HEK293T (cell line): ENCODE measurements at places on chromosomes 3 and 15.

DNA sequence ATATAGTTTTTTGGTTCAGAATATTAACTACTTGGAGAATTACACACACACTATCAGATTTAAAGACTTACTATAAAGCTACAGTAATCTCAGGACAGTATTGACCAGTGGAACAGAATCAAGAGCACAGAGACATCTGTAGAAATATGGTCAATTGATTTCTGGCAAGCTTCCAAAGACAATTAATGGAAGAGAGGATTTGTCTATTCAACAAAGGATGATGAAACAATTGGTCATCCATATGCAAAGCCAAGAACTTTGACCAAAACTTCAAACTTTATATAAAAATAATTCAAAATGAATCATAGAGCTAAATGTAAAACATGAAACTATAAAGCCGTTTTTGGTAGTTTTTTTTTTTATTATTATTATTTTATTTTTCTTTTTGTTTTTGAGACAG is 29.8 kb upstream of the MB21D2 start:
- DNase-seq: no peak

GRCh38 chr3:11248596-11248995 is 23.6 kb upstream of the ATG7 start:
- DNase-seq: no peak

DNA sequence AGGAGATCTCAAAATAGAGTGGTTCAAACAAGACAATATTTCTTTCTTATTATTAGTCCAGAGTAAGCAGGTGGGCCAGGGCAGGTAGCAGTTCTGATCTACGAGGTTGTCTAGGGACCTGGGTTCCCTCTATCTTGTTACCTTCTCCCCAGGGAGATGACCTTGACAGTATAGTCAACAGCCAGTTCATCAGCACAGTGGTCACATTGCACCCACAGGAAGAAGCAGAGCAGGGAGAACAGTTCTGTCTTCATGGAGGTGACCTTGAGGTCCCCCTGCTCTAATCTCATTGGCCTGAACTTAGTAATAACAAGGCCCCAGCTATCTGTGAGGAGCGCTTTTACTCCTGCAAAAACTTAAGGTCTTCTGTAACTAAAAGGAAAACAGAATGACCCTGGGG is 21.7 kb downstream of the SLC49A4 start:
- no peak for DNase-seq

GRCh38 chr3:11481556-11481955 is 162.2 kb downstream of the VGLL4 start:
- no peak for DNase-seq

DNA sequence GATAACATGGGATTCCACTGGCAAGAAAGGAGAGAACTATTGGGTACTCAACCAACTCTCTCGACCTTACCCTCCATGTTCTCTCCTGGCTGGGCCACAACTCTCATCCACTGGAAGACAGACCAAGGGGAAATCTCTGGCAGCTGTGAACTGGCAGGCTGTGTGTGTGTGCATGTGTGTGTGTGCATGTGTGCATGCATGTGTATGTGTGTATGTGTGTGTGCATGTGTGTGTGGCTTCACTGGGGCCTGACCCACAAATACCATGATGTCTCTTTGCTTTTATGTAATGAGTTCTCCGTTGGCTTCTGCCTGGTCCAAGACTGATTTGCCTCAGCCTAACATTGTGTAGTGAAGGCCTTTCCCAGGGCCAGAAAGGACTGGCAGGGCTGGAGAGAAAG is 4.1 kb upstream of the ALDH1A3 start:
- no peak for DNase-seq

- no peak for DNase-seq
Observed at GRCh38 chr3:171749124-171749523, 61.2 kb downstream of the PLD1 start.

GRCh38 chr3:171591070-171591469 is 130.9 kb upstream of the TNIK start:
- DNase-seq: no peak

GRCh38 chr3:14150491-14151230 is 25.8 kb downstream of the TMEM43 start:
- DNase-seq: no peak
